ENCODE measurements at places on chromosomes 5 and 9.
A peak's percentile ranks its signal among the peaks of the same experiment; 100 is the strongest.

DNA sequence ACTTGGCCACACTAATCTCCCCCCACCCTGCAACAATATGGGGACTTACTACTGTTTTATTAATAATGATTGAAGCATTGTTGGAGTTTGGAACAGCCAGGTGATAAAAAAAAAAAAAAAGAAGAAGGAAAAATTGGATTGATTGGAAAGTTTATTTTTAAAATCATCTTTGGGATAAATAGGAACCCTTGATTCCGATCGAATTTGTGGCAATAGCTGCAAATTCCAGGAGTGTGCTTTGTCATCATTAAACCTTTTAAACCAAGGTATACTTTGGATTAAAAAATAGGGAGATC lies 907 bp upstream of the NR2F1 start:
- DNase-seq, result no peak

- no peak for DNase-seq
Observed at GRCh38 chr5:67353500-67354450, 157.2 kb upstream of the CD180 start.

DNA sequence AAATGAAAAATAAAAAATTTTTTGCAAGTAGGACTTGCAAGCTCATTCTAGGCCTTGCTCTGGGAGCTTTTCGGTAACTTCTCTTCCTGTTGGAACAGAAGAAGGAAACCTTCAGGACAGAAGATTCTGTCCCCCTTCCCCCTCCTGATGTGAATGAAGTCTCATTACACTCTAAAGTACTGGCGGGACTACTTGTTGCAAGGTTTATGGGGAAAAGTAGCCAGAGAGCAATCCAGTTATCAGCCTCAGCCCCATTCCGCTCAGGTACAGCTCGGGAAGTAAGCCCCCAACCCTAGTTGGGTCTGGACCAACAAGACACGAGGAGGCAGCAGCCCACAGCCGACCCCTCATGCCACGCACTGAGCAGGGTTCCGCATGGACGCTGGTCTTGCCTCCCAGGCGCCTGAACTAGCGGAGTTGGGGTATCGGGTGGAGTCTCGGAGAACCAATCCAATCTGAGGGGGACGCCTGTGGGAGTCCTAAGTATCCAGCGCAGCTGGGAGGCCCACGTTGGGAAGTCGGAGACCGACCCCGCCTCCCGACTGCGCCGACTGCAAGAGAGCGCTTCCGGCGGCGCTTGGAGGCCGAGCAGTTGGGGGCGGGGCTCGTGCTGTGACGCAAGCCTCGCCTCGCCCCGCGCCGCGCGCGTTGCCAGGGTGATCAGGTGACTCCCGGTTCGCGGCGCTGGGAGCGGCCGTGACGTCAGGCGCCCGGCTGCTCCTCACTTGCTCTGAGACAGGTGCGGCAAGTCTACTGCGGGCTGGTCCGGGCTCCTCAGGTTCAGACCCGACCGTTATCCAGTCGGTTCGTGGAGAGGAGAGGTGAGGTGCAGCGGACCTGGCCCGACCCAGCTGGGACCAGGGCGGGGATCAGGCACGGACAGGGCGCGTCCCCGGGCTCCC lies at the start of gene CYSTM1:
CYSTM1 (plus strand) TSS at position 724 of the 902 bp plus-strand sequence. CDS start 19,278 bp downstream, outside the sequence.
- peak; percentile 88 for DNase-seq

- DNase-seq, result no peak
Observed at GRCh38 chr9:95237336-95237735, 80.2 kb downstream of the FANCC start.

DNA sequence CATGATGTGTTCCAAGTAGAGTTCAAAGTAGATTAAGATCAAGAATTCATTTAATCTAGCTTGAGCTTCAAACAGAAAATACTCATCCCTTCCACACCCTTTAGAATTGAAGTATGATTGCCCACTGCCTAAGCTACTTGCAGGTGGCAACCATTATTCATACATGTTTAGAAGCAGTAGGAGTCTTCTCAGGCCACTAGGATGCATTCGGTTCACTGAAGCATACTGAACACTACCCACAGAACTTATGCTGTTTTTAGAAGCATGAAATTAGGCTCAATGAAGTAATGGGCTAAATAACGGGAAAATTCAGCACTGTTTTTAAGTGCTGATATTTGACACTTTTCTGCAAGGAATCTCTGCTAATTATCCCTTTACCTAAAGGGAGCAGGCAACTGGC lies 263.4 kb downstream of the DEPDC1B start:
- DNase-seq, result no peak

- DNase-seq, result no peak
Observed at GRCh38 chr5:110460837-110461236, 265.6 kb downstream of the TMEM232 start.

DNA sequence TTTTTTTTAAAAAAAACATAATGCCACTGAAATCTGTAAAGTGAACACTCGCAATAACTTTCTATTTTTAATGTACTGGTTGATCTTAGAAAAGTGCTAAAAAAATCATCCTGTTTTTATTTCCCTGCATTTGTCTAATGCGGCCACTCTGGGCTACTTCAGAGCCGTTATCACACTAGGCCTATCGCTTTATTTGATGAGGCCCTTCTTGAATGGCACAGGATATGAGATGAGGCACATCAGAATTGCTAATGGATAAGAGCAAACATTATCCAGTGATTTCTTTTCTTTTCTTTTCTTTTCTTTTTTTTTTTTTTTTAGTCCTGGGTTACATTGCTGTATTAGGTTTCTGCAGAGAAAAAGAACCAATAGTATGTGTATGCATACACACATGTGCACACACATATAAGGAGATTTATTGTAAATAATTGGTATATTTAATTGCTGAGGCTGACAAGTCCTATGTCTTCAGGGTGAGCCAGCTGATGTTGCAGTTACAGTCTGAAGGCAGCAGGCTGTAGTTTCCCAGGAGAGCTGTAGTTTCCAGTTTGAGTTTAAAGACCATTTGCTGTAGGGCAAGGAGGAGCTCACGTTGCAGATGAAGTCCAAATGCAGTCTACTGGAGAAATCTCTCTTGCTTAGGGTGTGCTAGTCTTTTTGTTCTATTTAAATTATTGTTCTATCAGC lies 391.7 kb downstream of the MED10 start:
- DNase-seq, result no peak

GRCh38 chr5:140108093-140109017 lies 5.6 kb upstream of the PURA start:
- no peak for DNase-seq

GRCh38 chr9:38205279-38205678 lies 136.3 kb upstream of the SHB start:
- no peak for DNase-seq

DNA sequence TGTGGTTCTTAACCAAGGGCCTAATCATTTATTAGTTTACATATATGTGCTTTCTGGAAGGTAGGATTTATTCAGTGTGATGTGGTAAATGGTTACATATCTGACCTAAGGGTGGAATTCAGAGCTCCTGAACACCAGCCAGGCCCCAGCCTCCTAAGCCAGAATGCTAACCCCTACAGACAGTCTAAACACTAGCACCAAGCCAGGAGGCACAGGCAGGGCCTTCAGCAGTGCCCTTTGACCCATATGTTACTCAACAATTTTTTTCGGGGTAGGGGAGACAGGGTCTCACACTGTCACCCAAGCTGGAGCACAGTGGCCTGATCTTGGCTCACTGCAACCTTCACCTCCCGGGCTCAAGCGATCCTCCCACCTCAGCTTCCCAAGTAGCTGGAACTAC lies 40.3 kb downstream of the PRKACG start:
- DNase-seq, result no peak

DNA sequence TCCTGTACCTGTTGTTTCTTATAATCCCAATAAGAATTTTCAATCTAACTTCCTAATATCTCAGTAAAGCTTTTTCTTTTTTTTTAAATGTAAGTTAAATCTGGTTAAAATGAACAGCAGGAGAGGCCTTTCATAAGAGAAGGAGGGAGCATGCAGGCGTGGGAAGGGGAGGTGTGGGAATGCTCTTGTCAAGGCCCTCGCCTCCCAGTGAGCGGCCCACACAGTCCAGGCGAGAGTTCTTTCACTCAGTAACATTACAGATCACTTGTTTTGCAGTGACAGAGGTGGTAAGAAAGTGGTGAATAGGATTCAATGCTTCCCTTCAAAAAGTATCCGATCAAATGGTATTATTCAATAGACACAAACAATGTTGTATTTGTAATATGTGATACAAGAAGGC lies 125.0 kb downstream of the EPB41L4A start:
- DNase-seq, result no peak

DNA sequence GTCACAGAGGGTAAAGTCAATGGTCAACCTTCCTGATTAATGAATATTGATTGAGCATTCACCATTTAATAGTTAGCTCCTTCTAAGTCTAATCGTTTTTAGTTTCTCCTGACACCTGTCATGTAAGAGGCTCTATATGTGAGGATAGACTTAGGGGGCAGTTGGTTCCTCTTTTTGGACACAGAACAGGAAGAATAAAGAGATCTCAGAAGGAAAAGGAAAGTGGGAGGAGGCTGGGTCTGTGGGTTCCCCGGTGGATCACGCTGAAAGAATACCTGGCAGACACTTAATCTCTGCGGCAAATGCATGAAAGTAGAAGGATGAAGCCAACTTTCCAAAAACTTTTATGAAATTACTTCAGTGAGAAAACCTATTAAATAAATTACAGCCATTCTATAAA lies 98.4 kb downstream of the PDE4D start:
- no peak for DNase-seq

GRCh38 chr5:133977858-133978257 lies 9.4 kb upstream of the C5orf15 start:
- DNase-seq, result no peak

- DNase-seq, result no peak
Observed at GRCh38 chr5:177389241-177390169, 5.3 kb downstream of the SLC34A1 start.

DNA sequence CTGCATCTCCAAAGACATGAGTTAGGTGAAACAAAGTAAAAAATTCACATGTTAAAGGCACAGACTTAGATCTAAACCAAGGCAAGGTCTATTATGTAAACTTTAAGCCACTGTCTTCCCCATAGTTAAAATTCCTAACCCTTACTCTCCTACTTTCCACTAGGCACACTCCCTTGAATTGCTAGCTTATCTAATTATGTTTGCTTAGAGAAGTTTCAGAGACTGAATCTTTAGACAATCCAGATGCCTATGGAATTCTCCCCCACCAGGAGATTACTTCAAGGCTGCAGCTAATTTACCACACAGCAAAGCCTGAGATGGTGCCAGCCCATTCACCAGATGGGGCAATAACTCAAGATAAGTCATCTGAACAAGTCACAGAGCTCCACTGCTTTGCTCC lies 803.1 kb upstream of the COX7C start:
- no peak for DNase-seq

GRCh38 chr9:122860319-122861142 lies 32.1 kb upstream of the PDCL start:
- DNase-seq, result no peak

GRCh38 chr9:27750566-27750965 lies 177.3 kb upstream of the C9orf72 start:
- DNase-seq, result no peak

GRCh38 chr5:4387290-4387689 lies 752.8 kb upstream of the ADAMTS16 start:
- DNase-seq, result no peak

- DNase-seq, result no peak
Observed at GRCh38 chr9:22483528-22484070, 37.0 kb downstream of the DMRTA1 start.

GRCh38 chr9:38677660-38678303 lies 42.2 kb downstream of the FAM240B start:
- DNase-seq, result no peak

GRCh38 chr5:159780246-159780645 lies 136.0 kb upstream of the ADRA1B start:
- no peak for DNase-seq

DNA sequence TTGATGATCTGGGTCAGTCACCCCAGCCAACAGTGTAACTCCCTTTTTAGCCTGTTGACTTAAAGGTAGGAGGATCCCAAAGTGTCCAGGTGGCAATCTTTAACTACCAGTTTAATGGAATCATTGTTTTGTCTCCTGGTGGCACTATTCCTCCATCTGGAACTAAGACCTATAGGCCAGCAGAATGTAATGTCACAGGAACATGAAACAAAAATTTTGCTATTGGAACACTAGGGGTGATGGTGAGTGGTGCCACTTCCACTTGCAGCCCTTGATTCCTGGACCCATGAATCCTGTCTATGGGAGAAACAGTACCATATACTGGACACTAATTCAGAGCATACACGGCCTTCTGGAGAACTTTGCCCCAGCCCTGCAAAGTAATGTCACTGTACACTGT lies 219.5 kb upstream of the RASA1 start:
- DNase-seq, result no peak

DNA sequence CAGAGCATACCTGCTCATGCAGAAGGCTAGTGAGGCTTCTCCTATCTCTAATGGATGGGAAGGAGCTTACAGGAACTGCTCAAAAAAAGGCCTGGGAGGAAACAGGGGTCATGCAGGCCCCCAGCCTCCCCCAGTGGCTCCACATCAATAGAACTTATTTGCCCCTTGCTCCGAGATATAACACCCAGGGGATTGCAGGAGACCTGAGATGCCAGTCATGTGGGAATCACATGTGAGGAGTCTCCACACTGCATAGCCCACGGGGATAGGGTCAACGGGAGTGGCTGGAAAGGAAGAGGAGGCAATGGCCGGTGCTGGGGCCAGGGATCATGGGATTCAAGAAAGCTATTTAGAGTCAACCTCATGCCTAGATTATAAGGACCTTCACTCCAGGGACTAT lies 76.2 kb downstream of the NRG2 start:
- DNase-seq, result no peak

DNA sequence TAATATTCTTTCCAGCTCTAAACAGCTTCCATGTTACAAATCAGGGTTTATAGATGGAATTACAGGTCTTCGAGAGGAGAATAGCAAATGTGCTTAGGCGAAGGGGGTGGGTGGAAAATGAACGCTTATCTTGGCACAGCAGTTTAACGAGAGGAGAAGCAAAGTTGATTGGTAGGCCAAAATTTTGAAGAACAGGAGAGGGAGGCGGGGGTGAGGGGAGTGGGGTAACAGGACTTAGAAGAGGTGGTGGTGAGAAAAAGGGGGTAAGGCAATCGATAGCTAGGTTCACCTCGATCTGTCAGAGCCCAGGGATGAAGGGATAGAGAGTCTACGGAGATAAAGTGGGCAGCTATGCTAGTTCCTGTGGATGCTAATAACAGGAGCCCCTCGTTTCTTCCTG lies 764 bp downstream of the ANKRA2 start:
- DNase-seq, result no peak

DNA sequence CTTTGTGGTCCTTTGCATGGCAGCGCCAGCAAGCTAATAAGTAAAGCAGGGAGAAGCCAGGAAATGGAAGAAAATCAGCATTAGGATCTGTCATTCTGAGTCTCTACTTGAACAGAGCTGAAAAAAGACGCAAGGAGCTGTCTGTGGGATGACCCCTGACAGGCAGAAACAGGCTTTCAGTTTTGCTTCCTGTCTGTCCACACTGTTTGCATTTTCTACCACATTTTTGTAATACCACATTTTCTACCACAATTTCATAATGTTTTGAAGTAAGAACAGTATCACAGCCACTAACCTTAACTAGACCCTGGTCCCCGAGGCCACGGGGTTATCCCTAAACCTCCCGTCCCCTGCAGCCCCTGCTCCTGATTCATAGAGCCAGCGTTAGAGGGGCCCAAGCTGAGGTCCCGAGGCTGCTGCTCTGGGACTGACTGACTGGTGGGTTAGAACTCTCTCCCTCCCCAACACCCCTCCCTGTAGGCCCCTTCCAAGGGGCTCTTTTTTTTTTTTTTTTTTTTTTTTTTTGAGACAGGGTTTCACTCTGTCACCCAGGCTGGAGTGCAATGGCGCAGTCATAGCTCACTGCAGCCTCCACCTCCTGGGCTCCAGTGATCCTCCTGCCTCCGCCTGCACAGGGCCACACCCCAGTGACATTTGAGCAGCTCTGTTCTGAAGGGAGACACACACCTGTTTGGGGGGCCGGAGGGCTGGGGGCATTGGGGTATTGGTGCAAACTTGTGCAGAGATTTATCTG lies 4.0 kb upstream of the CLIC3 start:
- no peak for DNase-seq

Data from stimulated activated CD8-positive, alpha-beta memory T cell treated with anti-CD3 and anti-CD28 coated beads, Interleukin-4, amount 100 ng/mL, for 4 hours (primary cell).